ENCODE measurements at places on chromosomes 2 and 18. TPM values are rescaled to one million over a fixed set of nuclear protein-coding genes. Genes with fewer than 3 reads are reported as not detected.

The WNT10A gene
- 14.4 TPM for total RNA-seq

DNA sequence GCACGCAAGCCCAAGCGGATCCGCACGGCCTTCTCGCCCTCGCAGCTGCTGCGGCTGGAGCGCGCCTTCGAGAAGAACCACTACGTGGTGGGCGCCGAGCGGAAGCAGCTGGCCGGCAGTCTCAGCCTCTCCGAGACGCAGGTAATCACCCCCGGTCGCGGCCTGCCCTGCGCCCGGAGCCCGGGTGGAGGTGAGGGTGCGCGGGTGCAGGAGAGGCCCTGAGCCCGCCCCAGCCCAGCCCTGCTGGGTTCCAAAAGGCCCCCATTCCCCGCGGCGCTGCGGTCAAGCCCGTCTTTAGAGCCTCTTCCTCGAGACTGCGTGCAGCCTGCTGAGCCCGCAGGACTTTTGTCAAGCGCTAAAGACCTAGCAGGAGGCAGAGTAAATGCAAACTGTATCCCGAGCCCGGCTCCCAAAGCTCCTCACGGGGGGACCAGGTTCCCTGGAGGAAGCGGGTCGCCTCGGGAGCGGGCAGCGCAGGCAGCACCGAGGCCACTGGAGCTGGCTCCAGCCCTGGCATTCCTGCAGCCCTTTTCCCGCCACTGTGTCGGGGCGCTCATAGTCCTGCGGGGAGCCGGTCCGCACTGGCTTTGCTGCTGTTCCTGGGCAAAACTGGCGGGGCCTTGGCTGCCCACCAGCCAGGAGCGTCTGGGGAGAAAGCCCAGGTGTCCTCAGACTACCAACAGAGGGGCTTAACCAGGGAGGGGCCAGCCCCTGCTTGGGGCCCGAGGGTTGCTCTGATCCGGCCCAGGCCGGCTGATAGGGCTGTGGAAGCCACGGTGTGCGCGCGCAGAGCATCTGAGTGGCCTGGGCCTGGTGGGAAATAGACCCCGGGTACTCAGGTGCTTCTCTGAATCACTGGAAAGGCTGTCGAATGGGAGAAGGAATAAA is 7.3 kb downstream of the EMX1 start:
- DNase-seq: no peak

- no peak for DNase-seq
These were observed 166.8 kb downstream of the NRP2 start for GRCh38 chr2:205849136-205849535.

The ANKRD30BL gene
- total RNA-seq: not detected

The LNPK gene
- 14.9 TPM for total RNA-seq

All from T-helper 17 cell (primary cell).